MV-4-11 (cell line): ENCODE measurements at places on chromosomes 5 and 9.

DNA sequence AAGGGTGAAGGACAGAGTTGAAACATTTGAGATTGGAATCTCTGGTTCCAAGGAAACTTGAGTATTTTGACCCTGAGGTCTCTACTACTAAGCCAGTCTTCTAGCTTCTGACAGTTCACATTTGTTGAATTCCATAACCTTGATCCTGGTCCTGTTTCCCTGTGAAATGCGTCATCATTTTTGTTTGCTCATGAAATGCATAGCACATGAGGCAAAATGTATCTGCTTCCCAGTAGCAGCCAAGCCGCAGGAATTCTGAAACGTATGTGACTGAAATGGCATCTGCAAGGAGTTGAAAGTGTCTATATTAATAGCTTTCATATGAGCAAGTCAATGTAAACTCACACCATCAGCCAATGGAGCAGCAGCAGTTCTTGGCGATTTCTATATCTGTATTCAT lies 307.9 kb downstream of the CSNK1G3 start:
- DNase-seq = no peak

GRCh38 chr9:119998614-119999013 lies 581.4 kb downstream of the CDK5RAP2 start:
- no peak for DNase-seq

DNA sequence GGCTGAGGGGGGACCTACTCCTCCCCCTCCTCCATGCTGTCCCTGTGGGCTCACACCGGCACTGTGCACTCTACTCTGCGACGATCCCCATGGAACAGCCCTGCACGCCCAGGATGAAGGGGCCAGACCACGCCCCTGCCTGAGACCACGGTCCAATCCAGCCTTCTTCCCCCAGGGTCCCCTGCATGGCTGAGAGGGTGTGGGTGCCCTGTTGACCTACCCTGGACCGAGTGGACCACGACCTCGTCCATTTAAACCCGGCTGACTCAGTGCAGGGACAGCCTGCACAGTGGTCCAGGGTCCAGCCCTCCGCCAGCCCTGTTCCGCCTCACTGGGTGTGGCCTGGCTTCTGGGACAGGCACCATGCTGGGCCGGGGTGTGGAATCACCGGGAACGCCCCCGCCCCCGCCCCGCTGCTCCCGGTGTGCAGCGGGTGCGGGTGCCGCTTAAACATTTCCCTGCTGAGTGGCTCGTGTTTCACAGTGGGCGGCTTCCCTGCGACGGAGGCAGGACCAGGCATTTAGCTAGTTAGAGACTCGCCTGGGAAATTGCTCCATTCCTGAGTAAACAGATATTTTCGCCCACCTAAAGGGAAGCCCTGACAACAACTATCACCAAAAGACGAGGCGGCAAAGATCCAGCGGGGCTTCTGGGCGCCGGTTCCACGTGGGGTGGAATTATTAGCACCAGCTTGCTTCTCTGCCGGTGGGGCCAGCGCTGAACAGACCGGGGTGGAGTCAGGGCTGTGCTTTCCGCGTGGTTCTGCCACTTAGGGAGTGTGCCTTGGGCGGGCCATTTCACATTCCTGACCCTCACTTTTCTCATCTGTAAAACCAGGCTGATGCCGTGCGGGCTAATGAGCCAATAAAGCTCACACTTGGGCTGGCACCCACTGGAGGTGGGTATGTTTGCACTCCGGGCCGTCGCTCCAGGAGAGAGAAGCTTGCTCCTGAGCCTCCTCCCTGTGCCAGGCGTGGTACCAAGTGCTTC lies 22.6 kb downstream of the DBH start:
- no peak for DNase-seq

- no peak for DNase-seq
Measured at GRCh38 chr9:27394826-27395201, 97.9 kb upstream of the EQTN start.
